Naive thymus-derived CD8-positive, alpha-beta T cell (primary cell): ENCODE measurements at places on chromosomes 12 and 14.

DNA sequence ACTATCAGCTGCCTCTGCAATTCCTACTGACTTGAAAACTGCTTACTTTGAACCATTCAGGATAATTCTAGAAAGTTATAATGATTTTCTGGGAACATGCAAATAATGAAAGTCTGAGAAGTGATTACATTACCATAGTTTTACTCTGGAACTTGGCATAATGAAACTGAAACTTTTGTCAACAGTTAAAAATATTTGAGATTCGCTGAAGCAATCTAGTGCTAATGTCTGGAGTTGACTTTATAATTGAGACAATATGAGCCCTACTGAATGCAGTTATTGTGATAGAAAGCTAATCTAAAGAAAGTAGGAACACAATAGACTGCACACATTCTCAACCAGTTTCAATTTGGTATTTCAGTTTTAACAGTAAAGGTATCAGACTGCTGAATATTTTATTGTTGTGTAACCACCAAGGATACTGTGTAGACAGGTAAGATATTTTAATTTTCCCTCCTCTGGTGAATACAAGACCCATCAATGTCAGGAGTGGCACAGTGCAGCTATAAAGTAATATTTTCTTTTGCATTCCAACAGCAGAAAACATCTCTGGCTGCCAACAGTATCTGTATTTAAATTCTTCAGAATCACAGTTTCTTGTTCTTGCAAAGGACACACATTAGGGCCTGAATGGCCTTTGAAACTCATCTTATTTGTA is 483.5 kb downstream of the ATP23 start:
- DNase-seq, result no peak

GRCh38 chr12:126389220-126389841 is 1324.1 kb downstream of the AACS start:
- DNase-seq, result no peak

GRCh38 chr12:1309613-1310012 is 284.8 kb downstream of the FBXL14 start:
- no peak for DNase-seq

- DNase-seq, result no peak
Measured at GRCh38 chr14:77085538-77085937, 12.5 kb upstream of the CIPC start.

DNA sequence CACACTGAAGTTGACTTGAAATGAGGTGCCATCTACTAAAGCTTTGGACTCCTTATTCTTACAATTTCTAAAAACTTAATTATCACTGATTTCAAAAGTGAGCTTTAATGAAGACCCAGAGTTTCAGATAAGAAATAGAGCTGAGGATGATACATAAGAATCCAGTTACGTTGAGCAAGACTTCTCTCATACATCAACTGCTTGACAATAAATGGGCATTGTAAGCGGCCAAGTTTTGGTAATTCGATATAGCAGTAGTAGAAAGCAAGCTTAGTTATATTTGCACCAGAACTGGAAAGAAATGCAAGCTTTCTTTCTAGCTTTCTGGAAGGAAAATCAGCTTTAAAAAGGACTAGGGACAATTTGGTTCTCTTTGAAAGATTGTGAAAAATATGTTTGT is 1359.6 kb downstream of the FSCB start:
- DNase-seq, result no peak
